ENCODE measurements at places on chromosomes 7 and 10.

- peak; percentile 22 for DNase-seq
These were observed 29.5 kb upstream of the ANKRD2 start for GRCh38 chr10:97543025-97543546.

GRCh38 chr10:133134411-133135115 is 25.5 kb upstream of the KNDC1 start:
- no peak for DNase-seq

DNA sequence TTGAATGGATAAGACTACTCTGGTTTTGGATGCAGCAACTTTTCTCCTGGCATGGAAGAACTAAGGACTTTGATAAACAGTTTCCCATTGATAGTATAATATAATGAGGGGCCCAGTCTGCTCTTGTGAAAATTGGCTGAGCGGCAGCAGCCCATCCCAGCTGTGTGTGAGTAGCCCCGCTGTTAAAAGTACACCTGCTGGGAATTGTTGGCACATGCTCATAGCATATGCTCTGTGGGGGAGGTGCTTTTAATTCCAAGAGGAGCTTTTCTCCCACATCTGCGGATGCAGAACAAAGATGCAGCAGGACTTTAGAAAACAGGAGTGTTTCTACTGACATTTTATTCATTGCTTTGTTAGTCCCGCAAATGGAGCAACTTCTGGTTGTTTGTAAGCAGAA is 19.0 kb downstream of the SRI start:
- DNase-seq, result no peak

DNA sequence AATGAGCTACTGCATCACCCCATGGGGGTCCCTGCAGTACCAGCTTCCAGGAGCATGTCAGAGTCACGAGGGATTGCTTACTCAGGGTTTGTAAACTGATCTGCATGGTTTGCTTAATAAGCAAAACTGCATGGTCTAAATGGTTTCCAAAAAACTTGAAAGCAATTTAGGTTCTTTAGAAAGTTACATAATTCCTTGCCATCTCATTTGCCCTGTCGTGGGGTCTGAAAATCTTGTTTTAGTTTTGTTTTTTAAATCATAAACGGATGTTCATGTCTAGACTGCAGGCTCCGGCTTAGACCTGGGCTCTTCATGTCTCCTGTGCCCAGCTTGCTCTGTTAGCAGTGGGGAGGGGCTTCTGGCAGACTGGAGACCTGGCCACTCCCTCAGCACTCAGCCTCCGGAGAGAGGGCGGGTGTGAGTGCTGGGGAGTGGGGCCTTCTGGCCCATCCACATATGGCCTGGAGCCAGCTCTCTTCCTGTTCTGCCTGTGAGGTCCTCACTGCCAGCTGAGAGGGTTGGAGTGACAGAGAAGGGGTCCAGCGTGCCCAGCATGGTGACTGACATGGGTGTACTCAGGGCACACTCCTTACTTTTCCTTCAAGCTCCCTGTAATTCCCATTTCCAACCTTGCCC is 17.5 kb downstream of the PRF1 start:
- DNase-seq, result no peak

DNA sequence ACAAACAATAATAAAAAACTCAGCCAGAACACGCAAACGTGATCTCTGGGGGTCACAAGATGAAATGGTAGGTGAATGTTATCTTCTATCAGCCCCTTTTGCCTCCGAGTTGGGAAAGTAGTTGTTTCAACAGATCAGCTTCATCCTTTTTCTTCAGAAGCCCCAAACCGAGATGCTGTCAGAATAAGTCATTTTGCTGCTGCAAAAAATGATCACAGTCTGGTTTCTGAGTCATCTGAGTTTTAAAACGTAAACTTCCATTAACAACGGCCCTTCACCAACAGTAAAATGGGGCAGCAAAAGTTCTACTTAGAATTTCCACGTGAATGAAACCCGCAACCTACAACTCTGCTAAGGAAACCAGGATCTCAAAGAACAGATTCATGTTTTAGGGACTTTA is 44.9 kb downstream of the JCAD start:
- DNase-seq, result no peak

GRCh38 chr10:85600744-85601081 is 765.9 kb downstream of the GRID1 start:
- no peak for DNase-seq

- DNase-seq, result no peak
These were observed 102.0 kb downstream of the ADARB2 start for GRCh38 chr10:1635340-1635739.

DNA sequence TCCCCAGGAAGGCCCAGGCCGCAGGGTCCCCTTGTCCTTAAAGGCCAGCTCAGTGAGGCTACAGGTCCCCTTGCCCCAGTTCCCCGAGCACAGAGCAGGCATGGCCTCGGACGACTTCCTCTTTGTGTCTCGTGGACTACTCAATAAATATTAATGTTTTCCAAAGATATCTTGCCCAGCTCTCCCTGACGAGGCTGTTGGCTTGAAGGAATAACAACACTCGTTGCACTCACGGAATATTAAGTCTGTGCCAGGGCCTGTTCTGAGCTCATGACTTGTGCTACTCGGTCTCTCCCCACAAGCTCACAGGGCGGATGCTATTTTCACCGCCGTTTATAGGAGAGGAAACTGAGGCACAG is 68.2 kb downstream of the CUX1 start:
- DNase-seq, result no peak

DNA sequence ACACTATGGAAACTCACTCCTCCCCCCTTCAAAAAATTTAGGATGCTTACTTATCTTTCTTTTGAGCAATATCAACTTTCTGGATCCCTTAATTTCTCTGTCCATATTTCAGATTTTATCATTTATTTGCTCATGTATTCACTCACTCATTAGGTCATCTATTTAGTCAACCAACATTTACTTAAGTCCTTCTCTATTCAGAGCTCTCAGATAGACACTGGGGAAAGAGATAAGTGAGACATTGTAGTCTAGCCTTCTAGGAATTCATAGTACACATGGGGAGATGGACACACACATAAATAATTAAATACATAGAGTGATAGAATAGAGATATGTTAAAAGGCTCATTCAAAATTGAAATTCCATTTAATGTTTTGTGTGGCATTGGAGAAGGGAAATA is 9.2 kb downstream of the CPN1 start:
- no peak for DNase-seq

DNA sequence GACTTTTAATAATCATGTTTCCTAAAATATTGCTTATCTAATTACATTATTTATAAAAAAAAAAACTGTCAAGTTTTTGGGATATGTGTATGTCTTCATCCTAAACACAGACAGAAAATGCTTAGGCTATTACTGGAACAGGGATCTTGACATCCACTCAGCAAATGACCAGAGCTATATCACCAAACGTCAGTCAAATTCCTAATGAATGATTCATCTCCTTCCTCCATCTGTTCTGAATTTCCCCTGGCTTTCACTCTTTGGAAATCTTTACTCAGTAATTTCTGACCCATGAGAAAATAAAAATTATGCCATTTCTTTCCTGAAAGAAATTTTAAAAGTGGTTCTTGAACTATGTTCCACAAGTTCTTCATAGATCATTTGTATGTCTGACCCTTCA is 552.4 kb upstream of the KCND2 start:
- DNase-seq, result no peak

GRCh38 chr7:152756116-152756515 is 3.4 kb upstream of the ACTR3B start:
- DNase-seq, result no peak

DNA sequence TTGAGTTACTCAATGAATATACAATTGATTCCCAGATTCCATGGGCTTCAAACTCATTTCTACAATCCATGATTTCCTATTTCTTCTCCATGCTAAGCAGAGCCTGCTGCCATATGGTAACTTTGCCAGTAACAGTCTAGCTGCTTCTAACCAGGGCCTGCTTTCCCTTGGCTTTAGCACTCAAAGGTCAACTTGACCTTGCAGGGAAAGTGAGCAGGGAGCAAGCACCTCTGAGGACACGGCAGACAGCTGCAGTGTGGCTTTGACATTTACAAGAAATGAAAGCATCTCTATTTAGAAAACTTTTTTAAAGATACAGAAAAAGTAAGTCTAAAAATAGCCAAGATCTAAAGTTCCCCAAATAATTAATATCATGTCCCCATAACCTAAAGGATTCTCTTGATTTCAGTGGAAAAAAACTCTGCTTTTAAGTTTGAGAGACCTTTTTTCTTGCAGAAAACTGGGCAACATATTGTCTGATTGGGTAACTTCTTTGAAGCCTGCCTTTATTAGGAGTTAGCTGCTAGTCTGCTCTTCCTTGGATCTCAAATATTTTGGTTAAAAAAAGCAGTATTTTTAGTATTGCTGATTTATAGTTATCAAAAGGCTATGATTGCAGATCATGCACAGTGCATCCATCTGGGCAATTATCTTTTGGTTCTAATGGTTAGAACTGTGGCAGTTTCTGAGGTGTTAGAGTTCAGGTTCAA is 257.9 kb downstream of the AHR start:
- no peak for DNase-seq

- no peak for DNase-seq
These were observed 29.2 kb downstream of the EXOC4 start for GRCh38 chr7:133282094-133282493.

DNA sequence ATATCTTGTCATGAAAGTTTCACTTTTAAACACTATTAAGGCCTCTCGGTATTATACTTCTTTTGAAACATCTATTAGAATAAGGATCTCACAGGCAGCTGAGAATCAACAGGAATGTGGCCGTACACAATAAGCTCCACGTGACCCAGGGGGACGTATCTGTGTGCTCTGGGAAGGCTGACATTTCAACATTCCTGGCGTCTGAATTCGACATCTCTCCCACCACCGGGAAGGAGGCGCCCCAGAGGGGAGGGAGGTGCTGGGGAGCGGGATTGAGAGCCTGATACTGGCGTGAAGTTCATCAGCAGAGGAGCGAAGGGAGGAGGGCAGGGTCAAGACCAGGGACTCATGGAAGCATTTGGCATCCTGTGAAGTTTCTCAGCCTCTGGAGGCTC is 401.3 kb downstream of the DNAJB6 start:
- no peak for DNase-seq

GRCh38 chr7:12322284-12322902 is 81.3 kb downstream of the VWDE start:
- no peak for DNase-seq

DNA sequence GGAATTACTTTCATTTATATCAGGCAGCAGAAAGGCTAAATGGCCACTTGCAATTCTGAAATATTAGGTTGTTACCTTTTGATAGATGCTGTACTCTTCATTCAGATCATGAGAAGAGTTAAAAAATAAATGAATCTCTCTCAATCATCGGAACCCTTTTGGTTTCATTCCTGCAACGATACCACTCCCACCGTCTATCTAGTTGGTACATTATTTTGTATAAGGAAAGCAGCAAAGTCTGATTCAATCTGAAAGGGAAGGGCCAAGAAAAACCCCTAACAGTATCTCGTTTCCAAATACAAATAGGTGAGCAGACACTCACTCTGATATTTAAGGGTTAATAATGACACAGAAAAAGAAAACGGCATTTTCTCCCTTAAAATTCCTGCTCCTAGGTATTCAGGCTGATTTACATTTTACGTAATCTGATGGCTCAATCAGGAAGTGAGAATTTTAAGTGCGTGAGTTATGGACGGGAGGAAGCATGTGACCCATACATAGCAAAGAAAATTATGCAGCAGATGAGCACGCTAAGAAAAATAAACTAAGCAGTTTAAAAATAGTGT is 209.4 kb upstream of the KLF14 start:
- DNase-seq, result no peak

DNA sequence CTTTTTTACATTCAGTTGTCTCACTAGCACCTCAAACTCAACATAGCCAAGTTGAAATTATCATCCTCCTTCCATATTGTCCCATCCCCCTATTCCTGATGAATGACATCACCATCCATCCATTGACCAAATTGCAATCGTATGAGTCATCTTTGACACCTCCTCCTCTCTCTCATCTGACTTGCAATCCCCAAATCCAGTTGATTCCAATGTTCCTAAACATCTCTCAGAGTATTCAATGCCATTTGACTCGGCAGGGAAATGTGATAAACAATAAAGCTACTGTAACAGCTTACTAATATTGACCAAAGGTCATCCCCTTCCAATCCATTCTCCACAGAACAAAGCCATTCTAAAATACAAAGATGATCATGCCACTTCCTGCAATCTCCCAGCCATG is 1047.8 kb downstream of the NRG3 start:
- no peak for DNase-seq

DNA sequence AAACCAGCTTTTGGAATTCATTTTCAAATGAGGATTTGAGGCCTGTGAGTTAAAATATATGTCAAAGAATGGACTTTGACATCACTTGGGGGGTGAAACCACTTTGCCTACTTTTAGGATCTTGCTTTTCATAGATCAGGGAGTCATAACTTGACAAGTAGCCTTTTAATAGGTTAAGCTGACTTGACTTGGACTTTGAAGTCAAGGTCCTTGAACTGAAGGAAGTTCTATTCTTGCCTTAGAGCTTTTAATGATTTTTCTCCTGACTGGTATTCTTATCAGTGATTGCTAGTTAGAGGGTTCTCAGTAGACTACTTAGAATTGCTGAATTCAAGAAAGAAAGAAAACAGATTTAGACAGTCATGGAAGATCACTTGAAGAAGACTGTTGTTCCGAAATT is 17.7 kb downstream of the AGR2 start:
- no peak for DNase-seq

GRCh38 chr7:7820409-7820808 is 102.0 kb upstream of the RPA3 start:
- DNase-seq, result no peak

GRCh38 chr7:20598459-20599309 is 16.8 kb upstream of the ABCB5 start:
- no peak for DNase-seq

DNA sequence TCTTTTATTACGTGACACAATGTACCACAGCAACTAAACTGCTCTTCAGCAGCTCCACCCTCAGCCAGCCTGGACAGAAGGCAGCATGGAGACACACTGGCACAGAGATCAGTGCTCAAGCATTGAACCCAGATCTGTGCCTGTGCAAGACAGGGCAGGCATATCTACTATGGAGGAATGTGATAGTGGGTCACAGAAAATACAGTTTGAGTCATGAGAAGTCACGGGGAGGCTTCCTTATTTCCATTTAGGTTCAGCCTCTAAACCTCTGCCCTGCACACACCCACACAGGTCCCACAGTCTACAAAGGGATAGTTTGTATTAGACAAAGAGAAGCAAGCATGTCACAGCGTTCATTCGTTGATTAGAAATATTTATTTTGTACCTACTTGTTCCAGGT is 187.4 kb upstream of the AGR3 start:
- no peak for DNase-seq

- DNase-seq, result no peak
These were observed 1.5 kb downstream of the C1QL3 start for GRCh38 chr10:16519908-16520861.

DNA sequence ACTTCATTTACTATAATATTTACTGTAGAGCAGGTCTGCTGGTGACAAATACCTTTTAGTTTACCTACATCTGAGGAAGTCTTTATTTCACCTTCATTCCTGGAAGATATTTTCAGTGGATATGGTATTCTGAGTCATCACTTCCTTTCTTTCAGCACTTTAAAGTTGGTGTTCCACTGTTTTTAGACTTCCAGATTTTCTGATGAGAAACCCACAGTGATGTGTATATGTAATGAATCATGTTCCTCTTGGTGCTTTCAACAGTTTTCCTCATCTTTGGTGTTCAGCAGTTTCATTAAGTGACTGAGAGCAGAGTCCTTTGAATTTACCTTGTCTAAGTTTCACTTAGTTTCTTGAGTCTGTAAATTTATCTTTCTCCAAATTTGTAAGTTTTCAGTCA is 36.4 kb downstream of the COPG2 start:
- no peak for DNase-seq

GRCh38 chr7:30436046-30436445 is 42.5 kb downstream of the NOD1 start:
- DNase-seq, result no peak

- no peak for DNase-seq
These were observed 61.8 kb downstream of the NRP1 start for GRCh38 chr10:33272635-33273034.
